SW 1271 (cell line): ENCODE measurements at places on chromosomes 5 and 9.

DNA sequence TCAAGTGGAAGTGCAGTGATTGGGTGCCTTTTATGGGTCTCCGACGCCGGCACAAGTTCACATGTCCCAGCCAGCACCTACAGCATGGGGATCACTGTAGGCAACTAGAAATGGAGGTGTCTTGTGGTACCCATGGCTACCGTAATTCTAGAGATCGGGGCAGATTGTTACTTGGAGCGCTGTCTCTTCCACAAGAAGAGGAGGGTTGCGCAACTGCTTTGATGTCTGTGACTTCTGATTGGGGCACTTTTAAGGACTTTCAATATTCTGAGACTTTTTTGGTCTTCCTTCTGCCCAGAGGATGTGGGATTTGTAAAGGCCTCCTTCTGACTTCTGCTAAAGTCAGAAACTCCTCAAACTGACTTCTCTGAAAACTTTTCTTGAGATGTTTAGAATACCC is 41.9 kb downstream of the GLRX start:
- no peak for DNase-seq

DNA sequence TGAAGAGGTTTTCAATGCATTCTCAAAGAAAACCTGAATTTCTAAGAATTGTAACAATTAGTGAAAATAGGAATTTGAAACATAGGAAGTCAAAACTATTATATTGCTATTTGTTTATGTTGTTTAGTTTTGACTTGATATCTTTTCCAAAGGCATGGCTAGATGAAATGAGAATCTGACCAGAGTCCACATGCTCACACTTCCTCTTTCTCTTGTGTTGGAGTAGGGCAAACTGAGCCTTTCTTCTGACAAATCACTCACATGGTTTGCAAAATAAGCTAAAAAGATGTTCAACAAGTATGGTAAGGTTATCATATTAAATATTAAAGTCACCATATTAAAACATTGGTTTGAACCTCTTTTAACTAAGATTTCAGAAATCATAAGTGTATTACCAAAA is 512.6 kb downstream of the ISL1 start:
- no peak for DNase-seq

- no peak for DNase-seq
Observed at GRCh38 chr5:132770476-132771159, 6.4 kb downstream of the SEPTIN8 start.

GRCh38 chr9:19009391-19009965 is 23.5 kb downstream of the SAXO1 start:
- no peak for DNase-seq

DNA sequence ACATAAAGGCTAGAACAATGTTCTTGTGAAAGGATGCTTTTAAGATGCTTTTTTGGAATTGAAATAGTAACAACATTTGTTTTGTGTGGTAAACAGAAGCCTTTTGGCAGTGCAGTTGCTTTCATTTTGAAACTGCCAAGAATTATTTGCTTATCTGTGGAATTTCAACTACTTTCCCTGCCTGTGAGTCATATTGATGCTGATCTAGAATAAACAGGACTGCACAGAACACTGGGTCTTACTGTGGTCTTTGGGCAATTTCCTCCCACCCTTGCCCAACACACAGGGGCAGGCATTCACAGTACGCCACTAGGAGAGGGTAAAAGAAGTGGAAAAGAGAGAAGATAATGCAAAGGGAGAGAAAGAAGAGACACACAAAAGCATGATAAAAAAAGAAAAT is 483.7 kb downstream of the ELAVL2 start:
- no peak for DNase-seq

DNA sequence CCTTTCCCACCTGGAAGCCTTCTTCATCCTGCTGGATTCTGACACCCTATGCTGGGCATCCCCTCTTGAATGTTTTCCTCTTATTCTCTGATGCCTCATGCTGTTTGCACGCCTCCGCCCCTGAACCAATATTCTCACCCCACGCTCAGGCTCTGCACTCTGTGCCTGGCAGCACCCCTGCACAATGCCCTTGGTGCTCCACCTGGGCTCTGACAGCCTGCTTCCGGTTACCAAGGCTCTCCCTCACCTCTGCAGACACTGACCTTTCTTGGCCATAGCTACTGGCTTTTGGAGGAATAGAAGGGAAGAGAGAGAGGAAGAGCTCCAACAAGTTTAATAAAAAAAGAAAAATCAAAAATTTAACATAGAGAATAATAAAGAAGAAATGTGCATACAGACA is 108.7 kb upstream of the SHB start:
- DNase-seq = no peak

- no peak for DNase-seq
Observed at GRCh38 chr5:73587923-73588322, 22.4 kb downstream of the UTP15 start.

- DNase-seq = no peak
Observed at GRCh38 chr9:111959468-111960359, 63.1 kb downstream of the UGCG start.
